ENCODE measurements at places on chromosomes 2 and 18.

DNA sequence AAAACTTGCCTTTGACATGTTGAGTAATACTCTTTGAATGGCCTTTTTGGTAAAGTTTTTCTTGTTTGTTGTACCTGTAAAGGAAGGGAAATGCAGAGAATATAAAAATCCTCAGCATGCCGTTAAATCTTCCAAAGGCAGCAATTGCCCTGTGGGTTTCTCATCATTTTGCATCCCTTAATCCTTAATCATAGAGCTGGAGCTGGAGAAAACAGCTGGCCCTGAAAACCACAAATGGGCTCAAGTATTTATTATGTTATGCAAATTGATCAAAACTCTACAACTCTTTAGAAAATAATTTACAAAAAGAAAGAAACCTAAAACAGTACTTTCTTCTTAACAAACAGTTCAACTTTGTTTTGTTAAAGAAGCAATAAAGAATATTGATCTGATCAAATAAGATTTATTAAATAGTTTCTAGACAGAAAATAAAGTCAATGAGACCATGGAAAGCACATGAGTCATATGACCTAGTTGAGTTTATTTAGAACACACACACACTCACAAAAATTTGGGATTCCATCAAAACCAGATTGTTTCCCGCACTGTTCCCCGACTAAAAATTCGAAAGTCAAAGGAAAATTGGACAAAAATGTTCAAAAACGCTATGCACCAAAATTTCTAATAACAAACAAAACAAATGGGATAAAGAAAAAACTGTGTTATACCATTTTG lies 309.0 kb downstream of the GULP1 start:
- DNase-seq = no peak

DNA sequence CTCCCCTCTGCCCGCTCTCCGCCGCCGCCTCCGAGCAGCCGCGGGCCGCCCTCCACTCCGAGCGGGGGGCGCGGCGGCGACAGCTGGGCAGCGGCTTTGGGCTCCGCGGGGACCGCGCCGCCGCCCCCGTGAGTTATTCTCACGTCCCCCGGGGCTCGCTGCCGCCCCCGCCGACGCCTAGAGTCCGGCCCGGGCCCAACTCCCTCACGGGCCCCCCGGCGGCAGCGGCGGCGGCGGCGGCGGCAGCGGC lies 645 bp downstream of the MIB1 start:
- DNase-seq = no peak

- DNase-seq = no peak
Measured at GRCh38 chr2:55033076-55033742, 17.0 kb downstream of the RTN4 start.

GRCh38 chr2:175251425-175252041 lies 70.0 kb upstream of the ATP5MC3 start:
- no peak for DNase-seq

DNA sequence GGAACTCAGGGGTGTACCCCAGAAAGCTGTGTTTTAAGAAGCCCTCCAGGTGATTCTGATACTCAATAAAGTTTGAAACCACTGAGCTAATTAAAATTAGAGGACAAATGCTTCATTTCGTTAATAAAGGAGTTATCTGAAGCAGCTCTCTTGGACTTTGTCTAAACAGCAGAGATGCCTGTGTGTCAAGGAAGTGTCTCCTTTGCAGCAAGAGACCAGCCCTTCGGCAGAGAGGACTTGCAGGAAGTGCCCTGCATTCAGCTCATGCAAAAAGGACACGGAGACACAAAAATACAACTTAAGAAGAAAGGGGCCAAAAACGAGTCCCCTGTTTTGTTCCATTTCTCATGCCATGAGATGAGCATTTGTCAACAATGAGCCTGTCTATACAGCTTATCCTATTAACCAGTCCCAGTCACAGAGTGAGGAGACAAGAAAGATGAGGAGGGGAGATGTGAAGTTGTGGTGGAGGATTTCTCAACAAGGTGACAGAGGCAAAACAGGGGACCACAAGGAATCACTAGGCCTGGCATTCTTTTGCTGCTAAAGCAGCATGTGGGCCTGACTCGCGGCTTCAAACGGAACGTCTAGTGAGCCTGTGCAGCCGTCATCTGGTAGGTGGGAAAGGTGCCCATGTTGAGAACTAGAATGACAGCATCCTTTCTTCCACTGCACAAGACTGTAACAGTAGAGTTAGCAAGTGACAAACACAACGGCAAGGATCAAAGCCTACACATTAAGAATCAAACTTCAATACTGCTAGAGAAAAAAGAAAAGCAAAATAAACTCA lies 152.3 kb downstream of the ANTXR1 start:
- DNase-seq = no peak

Measured in effector CD4-positive, alpha-beta T cell (primary cell).